Psoas muscle (tissue), 8 donors: ENCODE measurements at places on chromosomes 11 and 22. TPM values are rescaled to one million over a fixed set of nuclear protein-coding genes. Genes with fewer than 3 reads are reported as not detected.
A peak's percentile ranks its signal among the peaks of the same experiment; 100 is the strongest.

DNA sequence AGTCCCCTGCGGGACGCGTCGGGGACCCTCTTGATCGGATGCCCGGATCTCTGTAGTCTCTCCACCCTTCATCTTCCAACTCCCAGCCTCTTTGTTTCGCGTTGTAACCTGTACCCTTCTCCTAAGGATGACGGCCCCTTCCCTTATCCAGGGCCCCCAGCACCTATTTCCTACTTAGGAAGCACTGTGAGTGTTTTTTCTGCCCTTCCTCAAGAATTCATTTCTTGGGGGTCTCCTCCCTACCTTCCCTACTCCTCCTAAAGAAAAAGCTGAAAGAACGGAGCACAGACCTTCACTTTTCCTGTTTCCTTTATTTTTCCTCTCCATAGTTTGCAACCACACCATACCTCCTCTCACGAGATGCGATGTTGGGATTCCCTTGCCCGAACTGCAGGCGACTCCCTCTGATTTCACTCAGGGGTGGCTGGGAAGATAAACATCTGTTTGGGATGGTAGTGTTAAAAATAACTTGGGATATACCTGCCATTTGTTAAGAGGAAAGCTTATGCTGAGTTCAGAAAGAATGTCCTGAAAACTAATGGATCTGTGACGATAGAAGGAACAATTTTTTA, 593 bp downstream of the FAM118B start:
- no peak for DNase-seq

DNA sequence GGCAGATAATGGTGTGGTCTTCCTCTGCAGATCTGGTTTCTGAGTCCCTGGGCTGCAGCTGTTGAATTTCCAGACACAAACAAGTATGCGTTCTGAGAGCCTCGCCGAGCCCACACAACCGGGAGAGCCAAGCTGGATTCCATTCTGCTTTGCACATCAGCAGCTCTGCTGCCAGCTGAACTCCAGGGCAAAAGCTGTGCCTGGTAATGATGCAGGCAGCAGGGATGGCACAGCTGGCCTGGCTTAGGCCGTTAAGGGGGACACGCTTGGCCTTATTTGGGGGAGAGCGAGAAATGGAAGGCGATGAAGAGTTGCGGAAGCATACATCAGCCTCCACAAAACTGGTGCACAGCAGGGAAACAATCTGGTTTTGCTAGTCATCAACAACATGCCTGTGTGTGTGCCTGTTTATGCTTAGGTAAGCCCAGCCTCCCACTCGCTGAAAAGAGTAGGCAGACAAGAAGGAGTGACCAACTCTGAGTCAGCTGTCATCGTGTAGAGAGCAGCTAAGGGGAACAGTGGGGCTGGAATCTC, 25.1 kb downstream of the ADAMTS8 start:
- peak; percentile 62 for DNase-seq

DNA sequence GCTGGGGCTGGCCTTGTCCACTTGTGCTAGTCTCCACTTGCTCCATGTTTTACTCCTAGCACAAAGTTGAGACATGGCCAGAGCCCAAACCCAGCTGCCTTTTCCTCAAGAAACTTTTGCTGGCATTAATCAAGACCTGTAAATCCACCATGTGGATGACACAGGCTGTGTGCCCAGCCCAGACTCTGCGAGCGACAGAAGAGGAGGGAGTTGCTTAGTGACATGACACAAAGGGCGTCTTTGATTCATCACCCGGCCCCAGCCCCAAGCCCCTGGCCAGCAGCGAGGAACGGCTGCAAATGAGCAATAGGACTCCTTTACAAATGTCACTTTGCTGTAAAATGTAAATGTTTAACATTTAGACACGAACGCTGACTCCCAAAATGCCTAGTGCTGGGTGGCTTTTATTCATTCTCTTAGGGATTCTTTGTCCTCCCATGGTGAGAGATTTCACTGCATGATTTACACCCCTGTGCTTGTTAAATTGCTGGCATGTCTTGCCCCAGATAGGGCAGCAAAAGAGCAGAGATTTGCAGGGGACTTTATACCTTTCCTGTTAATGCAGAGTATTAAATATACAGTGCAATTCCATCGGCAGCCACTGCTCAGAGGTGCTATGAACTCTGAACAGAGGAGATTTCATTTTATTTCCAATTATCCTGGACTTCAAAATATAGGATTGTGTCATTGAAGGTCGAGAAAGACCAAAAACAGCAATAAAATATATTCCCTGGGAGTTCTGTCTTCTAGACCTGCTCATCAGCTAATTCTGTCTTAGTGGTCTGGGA, 263.6 kb upstream of the NCAM1 start:
- no peak for DNase-seq

The SPECC1L gene
- total RNA-seq, result 27.3 TPM

The KRTAP5-7 gene
- total RNA-seq, result not detected

- DNase-seq, result peak; percentile 44
Measured at GRCh38 chr22:30887453-30887852, 81.1 kb downstream of the MORC2 start.

DNA sequence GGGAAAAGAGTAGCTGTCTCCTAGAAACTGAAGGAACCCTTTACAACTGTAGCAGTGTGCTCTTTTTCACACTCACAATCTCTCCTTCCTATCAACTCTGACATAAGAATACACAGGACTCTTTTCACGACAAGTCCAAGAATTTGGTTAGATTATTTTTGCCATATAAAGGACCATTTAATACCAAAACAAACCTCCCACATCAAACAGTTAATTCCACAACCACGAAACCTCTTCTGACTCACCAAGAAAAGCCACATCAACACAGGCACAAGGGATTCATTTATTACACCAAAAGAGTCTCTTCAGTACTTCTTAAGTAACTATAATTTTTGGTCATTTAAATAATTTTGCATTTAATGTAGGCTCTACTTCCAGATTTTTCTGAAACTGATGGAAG, 222.6 kb upstream of the PITPNB start:
- DNase-seq, result no peak

The CALCA gene
- not detected for total RNA-seq

DNA sequence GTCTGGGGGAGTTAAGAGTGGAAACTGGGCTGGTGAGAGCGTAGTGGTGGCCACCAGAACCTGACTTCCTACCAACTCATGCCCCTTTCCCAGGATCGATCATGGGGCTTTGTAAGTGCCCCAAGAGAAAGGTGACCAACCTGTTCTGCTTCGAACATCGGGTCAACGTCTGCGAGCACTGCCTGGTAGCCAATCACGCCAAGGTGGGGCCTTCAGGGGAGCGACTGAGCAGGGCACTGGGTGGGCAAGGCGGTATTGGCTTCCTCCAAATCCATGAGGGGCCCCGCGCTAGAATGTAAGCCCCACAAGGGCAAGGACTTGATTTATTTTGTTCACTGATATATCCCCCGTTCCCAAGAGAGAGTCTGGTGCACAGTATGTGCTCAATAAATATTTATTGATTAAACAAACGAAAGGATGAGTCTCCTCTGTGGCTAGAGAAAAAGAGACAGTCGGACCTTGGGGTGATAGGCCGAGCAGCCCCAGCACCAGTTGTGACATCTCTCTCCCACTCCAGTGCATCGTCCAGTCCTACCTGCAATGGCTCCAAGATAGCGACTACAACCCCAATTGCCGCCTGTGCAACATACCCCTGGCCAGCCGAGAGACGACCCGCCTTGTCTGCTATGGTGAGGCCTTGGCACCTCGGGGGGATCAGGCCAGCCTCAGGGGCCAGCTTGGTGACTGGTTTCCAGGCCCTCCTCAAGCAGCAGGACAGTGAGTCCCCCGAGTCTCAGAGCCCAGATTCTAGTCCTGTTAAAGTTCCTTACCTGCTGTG, 765 bp downstream of the ZFPL1 start:
- no peak for DNase-seq

- DNase-seq, result no peak
Measured at GRCh38 chr22:37428649-37429586, 1.6 kb upstream of the ELFN2 start.

- no peak for DNase-seq
Measured at GRCh38 chr11:95676308-95676707, 113.3 kb downstream of the FAM76B start.

DNA sequence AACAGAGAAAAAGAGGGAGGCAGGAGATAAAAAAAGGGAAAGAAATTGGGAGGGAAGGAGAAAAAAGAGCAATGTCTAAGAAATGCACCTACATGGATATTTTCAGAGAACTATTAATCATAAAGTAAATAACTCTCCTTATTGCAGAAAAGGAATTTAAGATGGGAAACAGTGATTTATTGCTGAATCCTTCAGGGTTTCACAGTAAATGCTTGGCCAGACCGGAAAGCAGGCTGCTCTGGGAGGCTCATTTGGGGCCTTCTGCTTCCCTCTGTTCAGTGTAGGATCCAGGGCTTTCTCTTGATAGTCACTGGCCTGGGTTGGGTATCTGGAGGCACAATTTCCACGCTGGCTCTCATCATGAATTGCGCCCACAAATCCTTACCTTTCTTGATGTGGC, 324.3 kb upstream of the SORL1-AS1 start:
- no peak for DNase-seq

- DNase-seq, result no peak
Measured at GRCh38 chr11:34209809-34210208, 104.4 kb downstream of the NAT10 start.

GRCh38 chr22:29727131-29727523, 7.3 kb downstream of the CABP7 start:
- peak; percentile 74 for DNase-seq

The TMEM126B gene
- total RNA-seq, result 33.3 TPM

DNA sequence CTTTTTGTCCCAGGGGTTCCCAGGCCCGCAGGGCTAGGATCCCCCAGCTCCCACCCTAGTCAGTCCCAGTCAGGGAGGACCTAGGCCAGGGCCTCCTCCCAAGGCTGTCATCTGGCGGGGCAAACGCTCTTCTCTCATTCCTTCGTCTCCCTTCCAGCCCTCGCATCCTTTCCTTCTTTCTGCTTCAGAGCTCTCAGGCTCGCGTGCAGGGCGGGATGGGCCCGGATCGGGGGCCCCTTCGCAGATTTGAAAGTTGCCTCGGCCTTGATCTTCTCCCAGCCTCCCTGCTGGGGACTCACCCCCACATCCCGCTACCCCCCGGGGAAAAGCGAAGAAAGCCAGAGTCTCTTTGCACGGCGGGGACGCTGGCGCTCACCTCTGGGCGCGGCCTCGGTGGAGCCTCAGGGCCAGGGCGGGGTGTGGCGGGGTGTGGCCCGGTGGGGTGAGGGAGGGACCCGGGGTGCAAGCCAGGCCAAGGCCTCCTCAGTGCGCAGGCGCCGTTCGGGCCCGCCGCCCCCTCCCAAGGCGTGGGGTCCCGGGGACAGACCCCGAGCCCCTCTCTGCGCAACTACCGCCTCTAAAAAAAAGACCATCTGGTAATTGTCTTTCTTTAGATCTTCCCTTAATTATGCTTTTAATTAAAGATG, 14.8 kb upstream of the PAX6 start:
- DNase-seq, result no peak
